Stimulated activated CD4-positive, alpha-beta T cell treated with anti-CD3 and anti-CD28 coated beads, Interleukin-1b, Interleukin-23, amount 100 ng/mL, for 1 hour (primary cell): ENCODE measurements at places on chromosomes 12 and 14.
A peak's percentile ranks its signal among the peaks of the same experiment; 100 is the strongest.

GRCh38 chr14:90495357-90496276 is 98.8 kb downstream of the CALM1 start:
- DNase-seq, result peak; percentile 17

GRCh38 chr12:72748971-72749370 is 476.8 kb downstream of the TRHDE start:
- DNase-seq, result no peak

DNA sequence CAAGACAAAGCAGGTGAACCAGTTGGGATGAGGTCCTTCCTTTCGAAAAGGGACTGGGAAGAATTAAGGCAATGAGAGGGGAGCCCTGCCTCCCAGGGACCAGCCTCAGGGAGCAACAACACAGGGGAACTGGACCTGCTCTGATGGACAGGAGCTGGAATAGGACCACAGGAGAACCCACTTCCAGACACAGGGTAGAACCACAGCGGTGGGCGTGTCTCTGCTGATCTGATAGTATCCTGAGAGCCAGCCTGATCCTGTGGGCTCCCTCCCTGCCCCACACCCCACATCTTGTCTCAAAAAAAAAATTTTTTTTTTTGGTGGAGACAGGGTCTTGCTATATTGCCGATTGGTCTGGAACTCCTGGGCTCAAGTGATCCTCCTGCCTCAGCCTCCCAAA is 13.6 kb upstream of the PLEK2 start:
- no peak for DNase-seq

DNA sequence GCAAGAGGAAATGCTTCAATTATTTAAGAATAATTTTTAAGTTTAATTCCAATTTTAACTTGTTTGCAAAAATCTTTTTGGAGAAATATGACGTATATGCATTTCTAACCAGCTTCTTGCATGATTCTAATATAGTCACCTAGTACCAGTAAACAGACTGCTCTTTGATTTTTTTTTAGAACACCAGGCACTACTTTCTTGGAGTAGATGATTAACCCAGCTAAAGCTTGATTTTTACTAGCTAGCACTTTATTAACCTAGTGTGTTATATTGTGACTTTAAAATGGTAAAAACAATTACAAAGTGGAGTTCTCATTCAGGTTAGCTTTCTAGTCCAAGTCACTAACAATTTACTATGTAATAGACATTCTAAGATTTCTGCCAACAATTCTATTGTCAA is 32.6 kb upstream of the FGD4 start:
- no peak for DNase-seq

DNA sequence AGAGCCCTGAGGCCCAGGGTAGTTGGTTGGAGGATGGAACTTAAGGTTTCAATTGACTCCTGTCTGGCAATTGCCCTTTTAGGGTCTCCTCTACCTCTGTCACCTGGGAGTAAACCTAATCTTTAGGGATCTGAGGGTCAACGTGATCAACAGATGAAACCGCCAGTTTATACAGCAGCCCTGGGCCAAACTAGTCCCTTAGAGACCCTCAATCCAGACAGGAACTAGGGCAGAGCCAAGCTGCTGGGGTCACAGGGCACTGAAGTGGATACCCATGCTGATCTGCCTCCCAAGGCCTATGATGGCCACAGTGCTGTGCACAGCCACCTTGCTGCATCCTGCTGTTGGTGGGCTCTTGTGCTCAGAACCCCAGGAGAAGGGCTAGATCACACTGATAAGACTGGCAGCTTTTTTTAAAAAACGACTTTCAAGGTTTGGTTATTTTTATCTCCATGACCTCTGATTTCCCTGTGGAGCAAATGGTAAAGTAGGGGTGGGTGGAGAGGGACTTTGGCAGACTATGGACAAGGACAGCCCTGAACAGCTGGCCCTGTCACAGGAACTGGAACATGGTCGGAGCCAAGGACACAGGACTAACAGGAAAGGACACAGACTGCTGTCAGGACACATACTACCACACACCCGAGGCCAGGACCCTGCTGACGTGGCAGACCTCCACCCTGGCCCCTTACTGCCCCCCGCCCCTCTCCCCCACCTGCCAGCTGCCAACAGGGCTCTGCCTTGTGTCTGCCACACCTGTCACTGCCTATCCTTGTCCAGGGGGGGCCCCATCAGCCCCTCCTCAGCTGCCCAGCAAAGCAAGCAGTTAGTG is 474 bp downstream of the FITM1 start:
- no peak for DNase-seq

DNA sequence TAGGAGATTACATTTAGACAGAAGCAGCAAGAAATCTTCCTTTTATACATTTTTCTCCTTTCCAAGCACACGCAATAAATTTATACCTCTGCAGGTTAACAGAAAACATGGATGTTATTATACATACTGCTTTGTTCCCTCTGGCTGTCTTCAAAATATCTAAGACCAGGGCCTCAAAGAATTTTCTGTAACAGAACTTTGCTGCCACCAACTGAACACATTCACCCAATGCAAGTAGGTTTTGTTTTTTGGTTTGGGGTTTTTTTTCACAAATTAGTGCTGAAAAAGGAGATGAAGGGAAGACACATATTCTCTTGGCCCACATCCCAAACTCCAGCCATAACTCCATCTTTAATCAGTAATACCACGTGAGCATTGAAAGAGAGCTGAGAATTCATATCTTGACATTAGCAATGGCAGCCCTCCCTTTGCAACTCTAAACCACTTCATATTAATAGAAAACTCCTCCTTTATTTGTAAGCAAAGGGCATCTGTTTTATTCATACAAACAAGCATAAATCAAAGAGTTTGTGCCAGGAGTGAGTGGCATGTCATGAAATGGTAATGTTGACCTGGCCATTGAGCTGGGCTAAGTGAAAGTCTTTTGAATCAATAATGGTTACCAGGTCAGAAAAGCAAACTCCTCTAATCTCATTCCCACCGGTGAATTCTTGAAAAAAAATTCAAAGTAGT is 150.8 kb upstream of the FSCB start:
- no peak for DNase-seq

DNA sequence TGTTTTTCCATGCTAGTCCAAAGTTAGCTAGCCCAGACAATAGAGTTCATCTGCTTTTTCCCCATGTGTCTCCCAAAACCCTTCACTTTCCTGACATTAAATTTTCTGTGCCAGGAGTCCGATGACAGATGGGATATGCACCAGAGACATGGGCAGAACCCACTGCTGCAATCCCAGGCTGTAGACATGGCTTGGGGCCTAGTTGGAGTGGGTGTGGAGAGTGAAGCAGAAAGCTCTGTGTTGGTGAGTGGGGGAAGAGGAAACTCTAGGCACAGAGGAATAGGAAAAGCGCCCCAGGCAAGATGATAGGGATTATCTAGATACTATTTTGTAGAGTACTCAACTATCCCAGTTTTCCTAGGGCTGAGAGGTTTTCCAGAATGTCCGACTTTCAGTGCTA is 4.8 kb upstream of the KRT74 start:
- no peak for DNase-seq

DNA sequence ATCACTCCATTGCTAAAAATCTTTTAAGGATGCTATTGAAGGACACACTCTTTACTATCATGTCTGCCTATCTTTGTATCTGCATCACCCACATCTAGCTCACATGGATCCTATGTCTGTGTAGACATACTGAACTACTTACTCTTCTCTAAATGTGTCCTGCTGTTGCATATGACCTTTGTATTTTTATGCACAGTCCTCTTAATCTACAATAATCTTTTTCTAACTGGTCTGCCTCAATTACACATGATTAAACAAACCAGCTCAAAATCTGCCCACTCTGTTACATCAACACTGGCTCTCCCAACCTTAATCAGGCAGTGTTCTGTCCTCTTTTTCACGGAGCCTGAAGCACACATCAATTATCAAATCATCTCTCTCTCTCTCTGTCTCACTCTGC is 316.3 kb upstream of the MGAT4C start:
- DNase-seq, result no peak

- DNase-seq, result peak; percentile 72
Measured at GRCh38 chr12:22046090-22046967, at the start of gene CMAS. TSS of gene CMAS (plus strand) at chr12:22046218. CDS start at chr12:22046304, 86 bp downstream.

GRCh38 chr12:102120886-102121285 is 903 bp downstream of the PARPBP start:
- no peak for DNase-seq

GRCh38 chr12:89280833-89281538 is 71.3 kb downstream of the DUSP6 start:
- no peak for DNase-seq

DNA sequence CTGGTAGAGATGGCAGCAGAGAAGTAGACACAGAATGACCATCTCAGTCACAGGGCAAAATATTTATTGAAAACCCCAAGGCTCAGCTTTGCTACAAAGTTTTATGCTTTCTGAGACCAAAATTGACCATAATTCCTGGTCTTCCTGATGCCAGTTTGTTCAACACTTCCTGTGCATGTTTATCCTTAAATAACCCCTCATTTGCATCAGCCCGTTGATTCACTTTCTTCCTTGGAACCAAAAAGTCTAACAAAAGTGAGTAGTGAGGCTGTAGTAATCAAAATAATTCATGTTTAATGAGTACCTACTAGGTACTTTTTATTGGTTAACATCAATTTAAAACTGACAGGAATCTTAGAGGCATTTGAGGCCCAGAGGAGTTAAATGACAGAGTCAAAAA is 51.7 kb downstream of the TRHDE start:
- no peak for DNase-seq

DNA sequence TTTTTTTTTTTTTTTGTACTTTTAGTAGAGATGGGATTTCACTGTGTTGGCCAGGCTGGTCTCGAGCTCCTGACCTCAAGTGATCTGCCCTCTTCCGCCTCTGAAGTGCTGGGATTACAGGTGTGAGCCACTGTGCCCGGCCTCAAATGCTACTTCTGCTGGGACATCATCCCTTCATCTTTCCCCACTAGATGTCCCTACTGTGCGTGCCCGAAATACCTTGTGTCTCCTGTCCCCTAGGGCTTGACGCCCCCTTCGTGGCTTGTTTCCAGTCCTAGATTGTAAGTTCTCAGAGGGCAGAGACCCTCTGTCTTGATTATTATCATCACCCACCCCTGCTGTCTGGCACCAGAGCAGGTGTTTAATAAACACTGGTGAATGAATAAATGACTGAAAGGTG is 14.9 kb downstream of the CCDC63 start:
- DNase-seq, result no peak

GRCh38 chr12:80763874-80764273 is 47.2 kb downstream of the MYF5 start:
- DNase-seq, result no peak

DNA sequence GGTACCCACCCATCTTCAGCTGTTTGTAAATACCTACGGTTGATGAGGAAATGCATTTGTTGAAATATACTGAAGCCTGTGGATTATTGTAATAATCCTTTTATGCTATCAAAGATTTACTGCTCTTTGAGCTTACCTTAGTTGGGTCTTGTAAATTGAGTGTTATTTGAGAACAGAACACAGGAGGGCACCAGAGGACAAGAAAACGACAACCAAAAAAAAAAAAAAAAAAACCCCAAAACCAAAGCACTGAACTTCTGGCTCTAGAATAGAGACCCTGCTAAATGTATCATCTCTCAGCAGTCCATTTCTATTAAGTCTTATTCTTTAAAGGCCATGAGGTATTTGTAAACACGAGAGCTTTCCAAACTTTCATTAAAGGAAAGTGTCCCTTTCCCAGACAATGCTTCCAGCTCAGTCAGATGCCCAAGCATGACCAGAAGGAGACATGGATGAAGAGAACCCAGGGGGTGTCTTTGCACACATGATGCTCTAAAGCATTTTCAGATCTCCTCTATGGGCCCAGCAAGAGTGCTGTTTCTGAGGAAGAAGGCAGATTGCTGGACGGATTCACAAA is 763.9 kb downstream of the NRXN3 start:
- no peak for DNase-seq

- no peak for DNase-seq
Measured at GRCh38 chr14:66139432-66139831, 346.7 kb upstream of the CCDC196 start.

DNA sequence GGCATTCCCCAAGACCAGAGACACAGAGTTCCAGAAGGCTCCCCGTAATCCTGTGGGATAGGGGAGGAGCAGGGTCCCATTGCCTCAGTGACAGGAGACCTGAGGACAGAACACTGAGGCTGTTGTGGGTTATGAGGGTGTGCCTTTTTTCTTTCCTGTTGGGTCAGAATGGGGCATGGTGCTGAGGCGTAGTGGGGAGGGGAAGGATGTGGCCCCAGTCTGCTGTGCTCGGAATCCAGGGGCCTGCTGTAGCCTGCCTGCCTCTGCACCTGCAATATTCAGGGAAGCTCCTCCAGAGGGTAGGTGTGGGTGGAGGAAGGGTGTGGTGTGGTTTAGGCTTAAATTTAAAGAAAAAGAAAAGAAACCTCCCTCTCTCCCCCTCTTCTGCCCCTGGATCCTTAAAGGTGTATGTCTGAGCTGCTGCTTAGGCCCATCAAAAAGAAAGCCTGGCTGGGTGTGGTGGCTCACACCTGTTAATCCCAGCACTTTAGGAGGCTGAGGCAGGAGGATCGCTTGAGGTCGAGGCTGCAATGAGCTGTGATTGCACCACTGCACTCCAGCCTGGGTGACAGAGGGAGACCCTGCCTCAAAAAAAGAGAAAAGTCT is 18.7 kb downstream of the PLEKHG3 start:
- no peak for DNase-seq

DNA sequence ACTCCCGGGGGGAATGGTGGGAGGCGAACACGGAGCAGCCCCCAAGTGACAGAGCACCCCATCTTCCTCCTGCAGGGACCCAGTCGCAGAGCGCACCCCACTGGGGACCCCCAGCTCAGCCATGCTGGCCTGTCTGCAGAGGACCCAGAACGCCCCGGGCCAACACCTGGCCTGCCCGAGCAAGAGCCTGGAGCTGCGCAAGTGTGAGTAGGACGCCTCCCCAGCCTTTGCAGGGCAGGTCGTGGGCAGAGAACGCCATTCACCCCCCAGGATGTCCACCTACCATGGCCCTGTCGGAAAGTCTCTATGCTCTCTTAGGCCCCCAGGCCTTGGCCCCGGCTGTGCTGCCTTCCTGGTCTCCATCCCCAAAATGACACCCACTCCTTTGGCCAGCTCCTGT is 30.4 kb downstream of the FAM222A start:
- DNase-seq, result no peak

DNA sequence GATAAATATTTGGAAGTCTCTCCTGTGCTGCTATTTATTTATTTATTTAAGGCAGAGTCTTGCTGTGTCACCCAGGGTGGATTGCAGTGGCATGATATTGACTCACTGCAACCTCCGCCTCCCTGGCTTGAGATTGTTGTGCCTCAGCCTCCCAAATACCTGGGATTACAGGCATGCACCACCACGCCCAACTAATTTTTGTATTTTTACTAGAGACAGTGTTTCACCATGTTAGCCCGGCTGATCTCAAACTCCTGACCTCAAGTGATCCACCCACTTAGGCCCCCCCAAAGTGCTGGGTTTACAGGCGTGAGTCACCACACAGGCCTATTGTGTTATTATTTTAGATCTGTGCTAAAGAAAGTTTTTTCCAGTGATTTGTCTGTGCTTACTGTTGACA is 225.2 kb downstream of the CCER1 start:
- no peak for DNase-seq

GRCh38 chr14:35250319-35250718 is 41.9 kb upstream of the PSMA6 start:
- no peak for DNase-seq

GRCh38 chr12:105485921-105486320 is 155.4 kb downstream of the C12orf75 start:
- no peak for DNase-seq
